ENCODE measurements at places on chromosomes 12 and 14.

GRCh38 chr14:74569806-74570591 is 42.0 kb downstream of the LTBP2 start:
- DNase-seq = no peak

GRCh38 chr14:97350894-97351731 is 553.9 kb downstream of the VRK1 start:
- DNase-seq = no peak

GRCh38 chr14:61609191-61609843 is 86.0 kb upstream of the HIF1A start:
- DNase-seq = peak; percentile 46

DNA sequence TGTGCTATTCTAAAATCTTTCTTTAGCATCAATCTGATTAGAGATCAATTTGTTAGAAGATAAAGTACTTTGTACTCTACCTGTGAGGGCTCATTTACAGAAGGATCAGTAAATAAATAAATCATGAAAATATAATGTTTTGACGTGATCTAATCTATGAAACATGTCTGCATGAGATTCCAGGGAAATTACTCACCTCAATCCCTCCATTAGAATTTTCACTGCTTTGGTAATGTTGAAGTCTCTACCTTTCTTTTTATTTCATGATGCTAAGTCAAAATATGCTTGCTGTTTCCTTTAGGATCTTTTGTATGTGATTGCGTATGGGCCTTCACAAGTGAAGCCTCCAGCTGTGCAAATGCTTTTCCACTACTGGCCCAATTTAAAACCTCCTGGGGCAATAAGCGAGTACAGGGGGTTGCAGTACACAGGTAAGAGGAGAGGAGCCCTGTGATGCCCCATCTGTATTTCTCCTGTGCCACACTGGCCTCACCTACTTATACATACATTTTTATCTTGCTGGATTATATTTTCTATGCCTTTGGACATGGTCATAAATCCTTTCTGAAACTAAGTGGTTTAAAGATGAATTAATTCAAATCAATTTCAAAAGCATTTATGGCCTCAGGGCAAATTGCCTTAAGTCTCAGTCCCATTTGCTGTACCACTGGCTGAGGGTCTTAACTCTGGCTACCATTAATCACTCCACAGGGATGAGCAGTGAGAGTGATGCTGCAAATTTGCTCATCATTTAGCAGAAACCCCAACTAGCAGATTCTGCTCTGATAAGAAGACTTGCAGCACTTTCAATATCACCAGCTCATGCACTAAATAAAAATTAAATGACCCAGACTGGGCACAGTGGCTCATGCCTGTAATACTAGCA is 66.4 kb downstream of the UNC79 start:
- DNase-seq = no peak

- DNase-seq = no peak
These were observed 127.7 kb downstream of the NRXN3 start for GRCh38 chr14:78297858-78298257.

- DNase-seq = no peak
These were observed 340.7 kb upstream of the LMO3 start for GRCh38 chr12:16946704-16947103.

- DNase-seq = no peak
These were observed 37.8 kb downstream of the LLPH start for GRCh38 chr12:66092559-66093269.

DNA sequence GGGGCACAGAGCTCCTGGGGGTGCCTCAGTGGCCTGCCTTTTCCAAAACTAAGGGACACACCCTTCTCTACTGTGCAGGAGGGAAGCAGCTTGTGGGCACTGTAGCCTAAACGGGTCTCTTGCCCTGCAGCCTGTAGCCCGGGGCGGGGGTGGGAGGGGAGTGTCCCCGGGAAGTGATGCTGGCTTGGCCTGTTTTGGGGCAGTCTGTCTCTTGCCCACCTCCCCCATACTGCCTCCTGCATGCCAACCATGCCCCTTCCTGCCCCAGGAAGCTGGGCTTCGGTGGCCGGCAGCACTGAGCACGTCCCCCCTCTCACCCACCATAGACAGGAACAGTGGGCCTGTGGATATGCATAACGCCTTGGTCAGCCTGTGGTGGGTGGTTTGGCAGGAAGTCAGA is 43.4 kb downstream of the PRIMA1 start:
- DNase-seq = no peak

GRCh38 chr14:91348845-91349465 is 68.7 kb downstream of the CCDC88C start:
- no peak for DNase-seq

GRCh38 chr12:116278667-116279066 is 1.2 kb upstream of the MED13L start:
- no peak for DNase-seq

DNA sequence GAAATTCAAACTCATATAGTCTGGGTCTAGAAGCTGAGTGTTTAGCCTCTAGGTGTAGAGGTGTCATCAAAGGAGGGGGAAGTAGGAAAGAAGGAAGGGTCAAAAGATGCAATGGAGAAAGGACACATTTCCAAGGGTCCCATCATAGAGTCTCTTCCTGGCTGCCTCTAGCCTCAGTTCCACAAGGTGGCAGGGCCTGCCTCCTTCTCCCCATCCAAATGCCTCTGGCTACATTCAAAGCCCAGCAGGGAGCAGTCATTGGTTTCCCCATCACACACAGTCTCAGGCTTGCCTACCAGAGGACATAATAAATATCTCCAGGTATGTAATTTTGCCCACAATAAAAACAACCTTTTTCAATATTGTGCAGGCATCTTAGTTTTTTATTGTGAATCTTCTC is 2.1 kb upstream of the CCT2 start:
- DNase-seq = no peak

GRCh38 chr12:28759333-28759732 is 389.7 kb upstream of the FAR2 start:
- DNase-seq = no peak

DNA sequence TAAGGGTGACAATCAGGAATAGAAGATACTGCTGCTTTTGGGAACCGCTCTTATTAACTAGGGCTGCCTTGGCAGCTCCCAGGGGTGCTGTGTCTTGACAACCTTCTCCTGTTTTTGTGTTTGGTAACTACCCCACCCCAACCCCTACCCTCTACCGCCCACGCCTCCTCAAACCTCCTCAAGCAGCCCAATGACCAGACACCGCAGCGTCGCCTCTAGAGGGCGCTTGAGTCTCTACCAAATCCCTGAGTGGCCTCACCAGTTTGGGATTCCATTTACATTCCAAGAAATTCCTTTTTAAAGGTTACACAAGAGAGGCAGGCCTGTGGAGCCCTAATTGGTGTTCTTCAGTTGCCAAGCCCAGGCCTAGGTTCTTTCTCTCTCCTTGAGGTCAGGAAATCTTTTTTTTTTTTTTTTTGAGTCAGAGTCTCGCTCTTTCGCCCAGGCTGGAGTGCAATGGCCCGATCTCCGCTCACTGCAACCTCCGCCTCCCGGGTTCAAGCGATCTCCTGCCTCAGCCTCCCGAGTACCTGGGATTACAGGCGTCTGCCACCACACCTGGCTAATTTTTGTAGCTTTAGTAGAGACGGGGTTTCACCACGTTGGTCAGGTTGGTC is 72.4 kb upstream of the USP44 start:
- peak; percentile 22 for DNase-seq

DNA sequence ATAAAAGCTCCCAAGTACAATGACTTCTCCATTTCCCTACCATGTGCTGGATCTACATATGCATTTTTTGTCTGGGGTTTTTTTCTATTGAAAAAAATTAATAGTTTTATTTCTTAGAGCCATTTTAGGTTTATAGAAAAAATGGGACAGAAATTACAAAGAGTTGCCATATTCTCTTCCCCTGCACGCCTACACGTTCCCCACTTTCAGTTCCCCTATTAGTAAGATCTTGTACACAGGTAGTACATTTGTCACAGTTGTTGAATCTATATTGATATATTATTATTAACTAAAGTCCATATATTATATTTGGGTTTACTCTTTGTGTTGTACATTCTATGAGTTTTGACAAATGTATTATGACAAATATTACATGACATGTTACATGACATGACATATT is 35.7 kb downstream of the SIX6 start:
- no peak for DNase-seq

GRCh38 chr12:130675121-130675520 is 41.0 kb downstream of the RIMBP2 start:
- no peak for DNase-seq

DNA sequence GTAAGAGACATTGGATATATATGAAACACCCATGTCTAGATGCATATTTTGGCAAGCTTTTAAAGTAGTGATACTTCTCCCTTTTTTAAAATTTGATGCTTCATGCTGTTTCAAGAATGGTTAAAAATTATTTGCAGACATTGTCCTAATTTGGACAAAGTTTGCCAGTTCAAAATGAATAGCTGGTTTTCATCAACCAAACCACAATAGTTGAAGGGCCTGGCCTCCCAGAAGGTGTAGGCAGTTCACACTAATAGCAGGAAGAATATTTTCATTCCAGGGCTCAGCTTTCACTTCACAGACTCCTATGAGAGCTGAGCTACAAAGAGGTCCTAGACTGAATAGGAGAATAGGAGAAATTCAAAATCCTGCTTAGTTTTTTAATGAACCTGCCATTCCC is 78.7 kb downstream of the STXBP6 start:
- DNase-seq = no peak

DNA sequence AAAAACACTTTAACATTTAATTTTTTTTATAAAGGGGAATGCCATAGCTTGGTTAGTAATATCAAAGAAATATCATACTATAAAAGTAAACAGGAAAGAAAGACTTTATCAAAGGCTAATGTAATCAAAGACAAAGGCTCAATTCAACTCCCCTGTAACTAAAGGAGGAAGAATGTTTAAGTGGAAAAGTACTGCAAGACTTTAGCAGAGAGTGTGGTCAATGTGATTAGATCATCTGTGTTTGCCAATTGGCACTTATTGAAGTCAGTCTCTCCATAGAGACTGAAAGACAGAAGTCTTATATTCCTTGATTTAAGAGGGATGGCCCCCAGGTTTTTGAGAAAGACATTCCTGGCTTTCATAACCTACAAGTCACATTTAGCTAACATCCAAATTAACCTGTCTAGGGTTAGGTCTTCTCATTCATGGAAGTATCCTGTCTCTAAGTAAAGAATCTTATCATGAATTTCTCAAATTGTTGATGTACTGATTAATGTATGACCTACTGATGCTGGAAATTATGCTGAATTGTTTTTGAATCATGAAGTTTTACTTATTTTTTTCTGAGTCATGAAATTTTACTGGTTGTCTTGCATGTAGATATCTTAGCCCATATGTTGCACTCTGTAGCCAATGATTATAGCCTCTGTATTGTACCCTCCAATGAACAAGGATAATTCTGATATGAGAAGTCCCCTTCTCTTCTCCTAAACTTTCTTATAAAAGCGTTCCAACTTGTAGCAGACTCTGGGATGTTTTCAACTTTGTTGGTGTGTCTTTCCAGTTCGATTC is 65.4 kb downstream of the ATXN7L3B start:
- DNase-seq = no peak

GRCh38 chr14:86193756-86194155 is 663.8 kb downstream of the FLRT2 start:
- DNase-seq = no peak

GRCh38 chr12:120719072-120719471 is 6.6 kb upstream of the ACADS start:
- no peak for DNase-seq

DNA sequence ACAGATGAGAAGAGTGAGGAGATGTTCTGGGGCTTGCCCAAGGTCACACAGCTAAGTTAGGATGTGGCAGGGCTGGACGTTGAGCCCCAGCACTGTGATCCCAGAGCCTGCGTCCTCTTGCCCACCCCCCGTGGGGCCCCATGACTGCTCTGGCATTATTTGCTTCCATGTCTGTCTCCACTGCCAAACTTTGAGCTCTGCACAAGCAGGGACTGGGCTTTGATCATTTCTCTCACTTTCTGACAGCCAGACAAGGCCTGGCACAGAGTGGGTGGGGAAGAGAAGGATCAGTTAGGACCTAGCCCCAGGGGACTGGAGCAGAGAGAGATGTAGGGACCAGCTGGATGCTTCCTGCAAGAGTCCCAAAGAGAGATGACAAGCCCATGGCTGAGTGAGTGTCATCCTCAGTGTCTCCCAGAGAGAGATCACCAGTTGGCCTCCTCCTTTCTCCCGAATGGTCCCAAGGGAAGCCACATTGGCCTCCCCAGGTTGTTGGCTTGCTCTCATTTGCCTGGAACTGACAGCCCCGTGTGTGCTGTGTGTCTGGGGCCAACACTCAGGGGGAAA is 126.7 kb upstream of the PWP1 start:
- DNase-seq = no peak

DNA sequence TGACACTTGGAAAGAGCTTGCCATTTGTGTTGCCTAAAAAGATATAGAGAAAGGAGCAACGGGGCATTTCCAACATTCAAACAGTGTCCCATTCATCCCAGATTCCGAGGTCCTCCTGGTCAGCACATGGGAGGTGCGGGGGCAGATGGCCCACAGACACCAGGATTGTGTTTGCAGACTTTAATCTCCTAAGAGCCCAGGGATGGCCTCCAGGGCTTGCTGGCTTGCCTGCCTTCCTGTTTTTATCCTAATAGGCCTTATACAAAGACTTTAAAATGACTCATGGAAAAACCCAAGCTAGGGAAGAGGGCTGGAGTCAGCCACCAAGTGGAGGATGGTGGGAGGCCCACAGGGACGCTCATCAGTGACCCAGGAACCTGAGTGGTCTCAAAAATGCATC is 21.5 kb upstream of the FAM181A start:
- DNase-seq = no peak

- no peak for DNase-seq
These were observed 21.3 kb upstream of the COX6A1 start for GRCh38 chr12:120416490-120417216.

DNA sequence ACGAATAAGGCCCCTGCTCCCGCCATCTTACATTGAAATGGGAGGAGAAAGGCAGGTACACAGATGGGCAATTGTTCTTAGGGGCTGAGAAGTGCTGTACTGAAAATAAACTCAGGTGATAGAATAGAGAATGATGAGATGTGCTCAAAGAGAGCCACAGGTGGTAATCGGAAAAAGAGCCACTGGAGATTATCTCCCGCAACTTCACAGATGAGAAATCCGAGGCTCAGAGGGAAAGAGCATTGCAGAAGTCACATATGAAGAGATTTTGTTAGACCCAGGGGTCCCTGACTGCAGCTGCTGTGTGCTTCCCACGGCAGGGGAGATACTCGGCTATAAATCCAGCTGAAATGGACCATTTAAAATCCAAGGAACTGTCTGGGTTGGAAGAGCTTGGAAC is 73.7 kb downstream of the PRIMA1 start:
- no peak for DNase-seq

- no peak for DNase-seq
These were observed 449.6 kb downstream of the TMEM117 start for GRCh38 chr12:44285321-44285960.

DNA sequence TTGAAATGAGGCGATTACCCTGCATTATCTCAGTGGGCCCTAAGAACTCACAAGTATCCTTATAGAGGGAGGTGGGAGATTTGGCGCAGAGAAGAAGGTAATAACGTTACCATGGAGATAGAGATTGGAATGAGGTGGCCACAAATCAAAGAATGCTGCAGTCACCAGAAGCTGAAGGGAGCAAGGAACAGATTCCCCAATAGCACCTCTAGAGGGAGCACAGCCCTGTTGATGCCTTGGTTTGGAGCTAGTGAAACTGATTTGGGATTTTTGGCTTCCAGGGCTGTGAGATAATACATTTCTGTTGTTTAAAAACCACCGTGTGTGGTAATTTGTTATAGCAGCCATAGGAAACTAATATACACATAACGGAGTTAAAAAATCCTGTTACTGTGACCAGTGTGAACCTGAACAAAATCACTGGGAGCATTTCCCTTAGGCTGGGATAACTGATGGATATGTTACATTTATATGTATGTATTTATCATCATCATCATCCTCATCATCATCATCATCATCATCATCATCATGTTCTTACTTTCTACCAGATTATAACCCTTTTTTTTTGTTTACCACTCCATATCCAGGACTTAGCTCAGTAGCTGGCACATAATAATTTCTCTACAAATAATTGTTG is 100.3 kb downstream of the LIN7A start:
- no peak for DNase-seq
